RPMI7951 (cell line): ENCODE measurements at places on chromosomes 1 and 21. TPM values are rescaled to one million over a fixed set of nuclear protein-coding genes. Genes with fewer than 3 reads are reported as not detected.

Gene CD101
- 0.39 and 0.48 TPM in 2 replicates for total RNA-seq

DNA sequence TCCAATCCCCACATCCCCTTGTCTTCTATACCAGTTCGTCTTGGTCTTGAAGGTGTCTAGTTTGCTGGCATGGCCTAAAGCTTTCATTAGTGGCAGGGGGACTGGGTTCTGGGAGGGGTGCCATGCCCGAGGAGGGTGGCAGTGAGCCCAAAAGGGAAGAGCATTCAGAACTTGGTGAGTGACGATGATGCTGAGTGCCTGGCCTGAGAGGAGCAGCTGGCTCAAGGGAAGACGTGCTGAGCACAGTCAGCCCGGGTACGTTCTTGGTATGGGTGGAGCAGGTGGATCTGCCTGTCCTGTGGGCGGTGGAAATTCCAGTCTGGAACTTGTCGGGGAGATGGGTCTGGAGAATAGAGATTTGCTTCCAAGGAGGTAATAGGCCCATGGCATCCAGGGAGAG is 4.6 kb downstream of the FDPS start:
- DNase-seq: no peak

Gene S100A8
- total RNA-seq: 0.68 and 4.7 TPM in 2 replicates

Gene BGLAP
- 17.7 and 44.1 TPM in 2 replicates for total RNA-seq

DNA sequence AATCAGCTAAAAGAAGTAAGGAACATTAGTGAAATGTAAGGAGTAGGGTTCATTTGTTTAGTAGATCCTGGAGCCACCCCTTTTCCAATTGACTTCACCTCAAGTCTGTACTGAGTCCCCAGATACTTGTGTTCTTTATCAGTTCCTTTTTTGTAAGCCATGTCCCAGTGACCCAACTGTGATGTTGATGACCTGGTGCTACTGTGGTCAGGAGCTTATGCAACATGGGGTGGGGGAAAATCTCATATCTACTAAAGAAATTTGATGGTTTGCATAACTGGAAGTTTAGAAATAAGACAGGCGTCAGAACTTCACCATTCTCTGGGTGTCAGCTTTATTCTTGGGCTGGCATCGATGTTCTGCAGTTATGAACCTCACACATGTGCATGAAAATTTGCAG is 120.5 kb downstream of the LRRC7 start:
- DNase-seq: no peak

- peak; percentile 31 for DNase-seq
Observed at GRCh38 chr1:205961405-205961804, 18.1 kb upstream of the SLC26A9 start.

- DNase-seq: no peak
Observed at GRCh38 chr1:87176514-87176913, 152.2 kb upstream of the LMO4 start.

GRCh38 chr1:209692296-209692695 is 12.3 kb upstream of the HSD11B1 start:
- peak; percentile 25 for DNase-seq

Gene RGS5
- 2.4 and 3.9 TPM in 2 replicates for total RNA-seq

Gene CYP4Z1
- total RNA-seq: not detected in 2 replicates

- no peak for DNase-seq
Observed at GRCh38 chr1:185600641-185601040, 133.6 kb upstream of the HMCN1 start.

DNA sequence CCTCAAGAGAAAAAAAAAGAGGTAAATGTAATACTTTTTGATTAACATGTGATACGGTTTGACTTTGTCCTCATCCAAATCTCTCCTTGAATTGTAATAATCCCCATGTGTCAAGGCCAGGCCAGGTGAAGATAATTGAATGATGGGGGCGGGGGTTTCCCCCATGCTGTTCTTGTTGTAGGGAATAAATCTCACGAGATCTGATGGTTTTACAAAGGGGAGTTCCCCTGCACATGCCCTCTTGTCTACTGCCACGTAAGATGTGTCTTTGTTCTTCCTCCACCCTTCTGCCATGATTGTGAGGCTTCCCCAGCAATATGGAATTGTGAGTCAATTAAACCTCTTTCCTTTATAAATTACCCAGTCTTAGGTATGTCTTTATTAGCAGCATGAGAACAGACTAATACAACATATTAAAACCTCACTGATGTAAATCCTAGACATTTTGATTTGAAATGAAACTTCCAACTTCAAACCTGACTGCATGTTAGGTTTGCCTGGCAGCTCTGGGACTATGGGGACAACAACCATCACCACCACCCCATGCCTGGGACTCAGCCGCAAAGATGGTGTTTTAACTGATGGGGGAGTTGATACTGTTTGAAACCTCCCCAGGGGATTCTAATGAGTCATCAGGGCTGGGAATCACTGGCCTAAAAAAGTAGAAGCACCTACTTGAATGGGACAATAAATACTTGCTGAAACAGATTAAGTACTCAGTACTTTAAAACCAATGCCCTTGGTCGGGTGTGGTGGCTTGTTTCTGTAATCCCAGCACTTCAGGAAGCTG is 32.8 kb upstream of the BACH1 start:
- DNase-seq: peak; percentile 82

- DNase-seq: peak; percentile 39
Observed at GRCh38 chr1:8745749-8746390, 71.6 kb downstream of the RERE start.

Gene YTHDF2
- total RNA-seq: 46.0 and 50.2 TPM in 2 replicates

Gene OR2M3
- not detected in 2 replicates for total RNA-seq

GRCh38 chr1:221347706-221348105 is 394.2 kb downstream of the DUSP10 start:
- no peak for DNase-seq

DNA sequence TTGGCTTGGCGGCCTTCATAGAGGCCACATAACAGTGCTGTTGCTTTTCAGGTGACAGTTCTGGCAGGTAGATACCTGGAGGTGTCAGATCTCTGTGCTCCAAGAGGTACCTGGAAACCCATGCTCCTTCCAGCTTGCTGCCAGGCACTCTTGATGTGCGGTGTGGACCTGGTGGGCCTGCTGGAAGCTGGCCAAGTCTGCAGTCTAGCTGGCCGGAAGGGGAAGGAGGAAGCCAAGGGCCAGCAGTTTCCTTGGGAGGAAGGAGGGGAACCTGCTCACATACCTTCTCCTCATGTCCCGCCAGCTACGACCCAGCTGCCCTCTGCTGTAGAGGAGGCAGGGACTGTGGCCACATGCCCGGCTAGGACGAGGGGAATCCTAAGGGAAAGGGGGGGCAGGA is 166.4 kb upstream of the AJAP1 start:
- no peak for DNase-seq

Gene RSRP1
- total RNA-seq: 57.9 and 59.5 TPM in 2 replicates

Gene UTS2
- 0.10 TPM in 1 of 2 replicates, not detected in the other for total RNA-seq

DNA sequence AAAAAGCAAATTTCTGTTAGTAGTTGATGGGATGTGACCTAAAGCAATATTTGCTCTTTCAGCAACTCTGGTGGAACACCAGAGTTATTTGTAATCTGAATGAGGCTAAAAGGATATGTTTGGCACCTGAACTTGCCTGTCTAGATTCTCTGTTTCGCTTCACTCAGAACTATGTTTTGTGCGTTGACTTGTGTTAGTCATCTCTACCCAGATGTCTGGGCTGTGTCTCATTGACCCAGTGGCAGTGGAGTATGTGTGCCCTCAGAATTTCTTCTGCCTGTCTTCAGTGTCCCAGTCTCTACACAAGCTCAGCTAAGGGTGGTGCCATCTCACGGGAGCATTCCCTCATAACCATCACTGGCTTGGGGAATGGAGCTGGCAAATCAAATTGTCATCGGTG is 13.9 kb downstream of the KCNK1 start:
- no peak for DNase-seq

DNA sequence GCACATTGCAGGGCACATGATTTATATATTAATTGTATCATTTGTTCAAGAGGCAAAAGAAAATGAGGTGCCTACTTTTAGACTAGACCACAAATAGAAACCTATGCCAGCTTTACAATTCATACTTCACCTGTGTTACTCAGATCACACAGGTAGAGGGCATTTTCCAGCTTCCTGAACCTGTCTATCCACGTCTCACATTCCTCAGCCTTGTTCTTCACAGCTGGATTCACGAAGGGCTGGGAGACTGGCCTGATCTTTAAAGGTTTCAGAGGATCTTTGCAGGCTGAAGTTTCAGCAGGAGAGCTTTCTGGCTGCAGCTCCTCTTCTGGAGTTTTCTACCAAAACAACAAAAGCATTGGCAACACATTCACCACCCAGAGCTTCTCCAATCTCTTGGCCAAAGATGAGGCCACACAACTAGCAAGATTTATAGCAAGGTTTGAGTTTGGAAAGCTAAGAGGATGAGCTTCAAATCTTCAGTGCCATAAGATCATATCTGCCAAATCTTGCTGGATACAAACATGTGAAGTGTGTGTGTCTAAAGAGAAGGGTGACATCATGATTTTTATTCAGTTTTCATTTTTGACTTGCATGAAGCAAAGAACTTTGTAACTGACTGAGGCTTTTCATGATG is 71.0 kb upstream of the CYP2J2 start:
- DNase-seq: no peak

Gene FCGR2B
- under 0.01 TPM in 1 of 2 replicates, not detected in the other for total RNA-seq

DNA sequence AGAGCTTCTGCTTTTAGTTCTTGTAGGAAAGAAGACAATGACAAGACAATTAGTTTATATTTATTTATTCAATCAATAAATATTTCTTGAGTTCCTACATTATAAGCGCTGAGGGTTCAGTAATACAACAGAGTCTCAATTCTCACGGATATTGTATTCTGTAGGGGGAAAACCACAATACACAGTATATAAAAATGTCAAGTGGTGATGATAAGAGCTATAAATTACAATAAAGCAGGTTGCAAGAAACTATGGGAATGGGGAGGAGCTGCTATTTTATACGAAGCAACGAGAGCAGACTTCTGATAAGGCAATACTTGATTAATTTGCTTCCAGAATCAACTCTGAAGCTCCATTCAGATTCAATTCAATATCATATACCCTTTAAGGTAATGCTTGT is 10.6 kb upstream of the XCL1 start:
- no peak for DNase-seq

GRCh38 chr1:6914706-6915105 is 129.5 kb downstream of the CAMTA1 start:
- DNase-seq: no peak

- DNase-seq: peak; percentile 47
Observed at GRCh38 chr1:86155807-86156565, 586 bp downstream of the COL24A1 start.

GRCh38 chr21:14862794-14863720 is 201.7 kb downstream of the NRIP1 start:
- no peak for DNase-seq

GRCh38 chr1:26168410-26169197 is at the start of gene C1orf232:
C1orf232 (minus strand) TSS chr1:26168963; CDS start chr1:26168499, 464 bp downstream.
- DNase-seq: no peak

Gene PTGFR
- 31.3 and 39.9 TPM in 2 replicates for total RNA-seq

GRCh38 chr1:152001631-152002584 is 8.2 kb upstream of the S100A10 start:
- DNase-seq: peak; percentile 86

- DNase-seq: no peak
Observed at GRCh38 chr1:193540511-193540910, 354.1 kb upstream of the B3GALT2 start.

DNA sequence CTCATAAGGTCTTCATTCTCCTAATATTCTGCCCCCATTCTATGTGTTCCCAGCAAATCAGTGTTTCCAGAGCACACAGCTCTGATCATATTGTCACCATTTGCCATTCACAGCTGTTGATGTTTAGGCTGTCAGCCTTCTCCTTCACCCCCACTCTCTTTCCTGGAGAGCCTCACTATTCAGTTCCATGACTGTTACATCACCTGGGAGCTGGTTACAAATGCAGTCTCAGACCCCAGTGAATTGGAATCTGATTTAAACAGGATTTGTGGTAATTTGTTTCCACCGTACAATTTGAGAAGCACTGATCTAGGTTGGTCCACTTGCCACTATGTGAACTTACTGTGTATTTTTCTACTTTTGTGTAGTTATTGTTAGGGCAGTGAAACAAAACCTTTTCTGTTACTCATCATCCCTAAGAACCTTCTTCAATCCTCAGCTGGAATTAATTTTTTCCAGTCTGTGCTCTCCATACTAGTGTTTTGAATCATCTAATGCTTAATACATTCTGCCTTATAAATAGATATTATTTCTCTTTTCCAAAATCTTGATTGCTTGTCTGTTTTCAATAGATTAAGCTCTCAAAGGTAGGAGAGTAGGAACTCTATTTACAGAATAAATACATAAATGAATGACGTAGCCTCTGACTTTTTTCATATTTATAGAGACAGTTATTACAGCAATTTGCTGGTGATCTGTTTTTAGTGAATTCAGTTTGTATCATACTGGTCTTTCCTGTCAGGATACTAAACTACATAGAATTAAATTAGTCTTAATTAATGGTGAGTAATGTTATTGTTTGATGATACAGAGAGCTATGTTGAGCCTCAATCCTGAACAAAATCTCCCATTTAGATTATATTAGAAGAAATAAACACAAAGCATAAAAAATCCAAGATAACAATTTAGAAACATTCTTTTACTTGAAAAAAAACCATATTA is 8.1 kb downstream of the SNX7 start:
- DNase-seq: peak; percentile 44

Gene OR2L2
- not detected in 2 replicates for total RNA-seq

DNA sequence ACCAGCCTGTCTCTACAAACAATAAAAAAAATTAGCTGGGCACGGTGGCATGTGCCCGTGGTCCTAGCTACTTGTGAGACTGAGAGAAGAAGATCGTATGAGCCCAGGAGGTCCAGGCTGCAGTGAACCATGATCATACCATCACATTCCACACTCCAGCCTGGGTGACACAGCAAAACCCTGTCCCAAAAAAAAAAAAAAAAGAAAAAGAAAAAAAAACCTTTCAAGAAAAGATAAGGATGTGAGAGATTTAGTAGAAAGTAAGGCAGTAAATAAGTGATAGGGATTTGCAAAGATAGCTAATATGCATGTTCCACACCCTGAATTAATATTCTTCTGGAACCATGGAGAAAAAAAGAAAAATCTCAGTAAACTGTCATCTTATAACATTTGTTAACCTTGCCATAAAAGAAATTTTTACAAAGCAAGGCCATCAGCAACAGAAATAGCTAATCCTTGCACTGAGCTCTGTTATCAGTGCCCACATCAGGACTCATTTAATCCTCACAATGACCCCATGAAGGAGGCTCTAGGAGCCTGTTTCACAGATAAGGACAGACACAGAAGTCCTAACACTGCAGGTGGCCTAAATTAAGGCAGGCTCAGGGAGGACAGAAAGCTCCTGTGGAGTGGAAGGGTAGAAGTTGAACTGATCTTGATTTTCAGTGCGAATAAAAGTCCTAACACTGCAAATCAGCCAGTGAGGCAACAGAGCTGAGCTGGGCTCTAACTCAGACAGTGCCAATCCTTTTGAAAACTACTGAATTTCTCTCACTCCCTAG is 7.6 kb downstream of the GNB1 start:
- no peak for DNase-seq

- DNase-seq: no peak
Observed at GRCh38 chr1:246304484-246305259, 202.4 kb downstream of the SMYD3 start.

GRCh38 chr1:207243442-207244408 is 77.8 kb upstream of the CD55 start:
- DNase-seq: no peak

Gene RNU11
- total RNA-seq: not detected in 2 replicates

Gene MATN1
- 0.20 and 0.48 TPM in 2 replicates for total RNA-seq

DNA sequence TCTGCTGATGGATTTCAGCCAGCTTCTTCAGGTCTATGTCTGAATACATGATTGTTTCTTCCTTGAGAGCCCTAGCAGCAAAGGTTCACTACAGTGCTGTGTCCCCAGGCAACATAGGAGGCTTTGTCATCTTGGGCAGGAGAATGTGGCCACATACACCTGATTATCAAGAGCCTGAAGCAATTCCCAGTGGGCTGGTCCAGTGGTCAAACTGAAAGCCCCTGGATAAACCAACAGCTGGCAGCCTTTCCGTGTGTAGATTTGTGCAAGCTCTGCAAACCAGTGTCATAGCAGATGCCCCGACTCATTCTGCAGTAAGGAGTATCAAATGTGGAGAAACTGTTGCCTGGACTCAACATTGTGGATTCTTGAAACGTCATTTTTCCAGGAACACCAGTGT is 2.3 kb upstream of the GIPC2 start:
- DNase-seq: peak; percentile 51
